Activated CD8-positive, alpha-beta T cell treated with anti-CD3 and anti-CD28 coated beads, Interleukin-2, amount 10 ng/mL, durations not matched to agents 7 days and 5 days (primary cell): ENCODE measurements at places on chromosomes 11 and 22. TPM values are rescaled to one million over a fixed set of nuclear protein-coding genes. Genes with fewer than 3 reads are reported as not detected.
A peak's percentile ranks its signal among the peaks of the same experiment; 100 is the strongest.

CEP126 gene
- total RNA-seq: 0.37 TPM

MUC15 gene
- not detected for total RNA-seq

GRCh38 chr11:78420255-78420764, 2.7 kb upstream of the GAB2 start:
- H3K4me3 ChIP-seq: no peak overlapping the region
- H3K4me1 ChIP-seq: peaks cover 55% of the 10 kb centered on the region
- no peak overlapping the region for H3K27ac ChIP-seq
- peak; percentile 71 for DNase-seq
- peaks cover 4% of the 10 kb centered on the region for H3K36me3 ChIP-seq

DNA sequence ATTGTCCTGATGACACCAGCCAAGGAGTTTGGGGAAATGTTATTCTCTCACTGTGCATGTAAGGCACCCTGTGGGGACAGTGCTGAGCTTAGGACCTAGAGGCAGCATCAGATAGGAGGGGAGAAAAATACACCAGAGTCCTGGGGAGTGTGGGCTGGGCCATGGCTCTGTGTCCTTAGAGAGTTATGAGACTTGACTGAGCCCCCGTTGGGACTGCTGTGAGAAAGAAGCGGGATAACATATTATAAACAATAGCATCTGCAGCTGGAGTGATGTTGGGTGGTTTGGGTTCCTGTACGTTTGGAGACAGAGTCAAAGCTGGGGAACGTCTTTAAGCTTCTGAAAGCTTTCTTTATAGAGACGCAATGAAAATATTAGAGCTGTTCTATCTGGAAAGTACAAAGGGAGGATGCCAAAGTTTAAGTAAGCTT, 90.9 kb upstream of the CRTAM start:
- H3K27ac ChIP-seq: no peak overlapping the region
- peaks cover under 1% of the 10 kb centered on the region for H3K27me3 ChIP-seq
- no peak overlapping the region for H3K4me3 ChIP-seq
- DNase-seq: no peak
- peaks cover 48% of the 10 kb centered on the region for H3K36me3 ChIP-seq
- H3K4me1 ChIP-seq: peaks cover 27% of the 10 kb centered on the region

DNA sequence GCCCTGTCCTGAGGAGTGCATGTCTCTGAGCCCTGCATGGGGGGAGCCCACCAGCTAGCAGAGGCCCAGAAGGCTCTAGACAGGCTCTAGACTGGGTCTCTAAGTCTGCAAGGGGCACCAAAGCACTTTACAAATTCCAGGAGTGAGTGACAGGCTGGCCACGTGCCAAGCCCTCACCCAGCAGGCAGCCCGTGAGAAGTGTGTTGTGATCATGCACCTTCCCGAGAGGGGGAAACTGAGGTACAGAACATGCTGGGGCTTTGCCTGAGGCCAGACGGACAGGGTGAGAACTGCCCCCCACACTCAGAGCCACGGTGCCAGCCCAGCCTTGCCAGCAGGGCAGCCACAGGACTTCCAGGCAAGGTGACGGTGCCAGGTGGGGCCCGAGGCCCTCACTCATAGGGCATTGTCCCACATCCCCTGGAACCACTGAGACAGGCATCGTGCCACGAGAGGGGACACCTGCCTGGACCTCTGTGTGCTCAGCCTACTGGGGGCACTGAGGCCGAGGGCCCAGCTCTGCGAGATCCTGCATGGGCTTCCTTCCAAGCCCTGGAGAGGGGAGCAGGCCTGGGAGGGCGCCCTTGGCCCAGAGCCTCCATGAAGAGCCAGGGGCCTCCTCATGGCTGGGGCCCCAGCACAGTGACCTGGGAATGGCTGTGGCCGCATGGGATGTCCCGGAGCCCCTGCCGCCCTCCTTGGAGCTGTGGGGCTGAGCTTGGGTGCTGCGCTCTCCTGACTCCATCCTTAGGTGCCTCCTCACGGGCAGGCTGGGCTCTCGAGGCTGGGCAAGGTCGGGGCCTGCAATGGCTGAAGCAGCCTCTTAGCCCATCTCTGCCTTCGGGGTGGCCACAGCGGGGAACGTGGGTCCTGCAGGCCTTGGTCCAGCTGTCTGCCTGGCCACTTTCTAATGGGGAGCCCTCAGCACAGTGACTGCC, 121.5 kb downstream of the KCNQ1OT1 start:
- no peaks in the 10 kb centered on the region for H3K36me3 ChIP-seq
- H3K4me3 ChIP-seq: no peak overlapping the region
- no peak for DNase-seq
- H3K4me1 ChIP-seq: no peaks in the 10 kb centered on the region
- H3K27me3 ChIP-seq: no peaks in the 10 kb centered on the region

DNA sequence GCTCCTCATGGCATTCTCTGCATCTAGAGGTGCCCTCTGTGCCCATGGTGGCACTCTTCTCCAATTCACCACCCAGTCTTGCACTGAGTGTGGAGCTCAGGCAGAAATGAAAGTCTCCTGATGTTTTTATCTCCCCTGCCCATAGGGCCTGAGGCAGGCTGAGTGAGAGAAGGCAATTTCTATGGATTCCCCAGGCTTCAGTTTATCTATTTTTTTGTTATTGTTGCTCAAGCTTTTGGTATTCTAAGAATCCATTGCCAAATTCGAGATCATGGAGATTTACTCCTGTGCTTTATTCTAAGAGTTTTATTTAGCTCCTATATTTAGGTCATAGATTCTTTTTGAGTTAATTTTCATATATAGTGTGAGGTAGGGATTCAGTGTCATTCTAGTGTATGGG, 40.7 kb downstream of the TSPAN18 start:
- peaks cover 9% of the 10 kb centered on the region for H3K27me3 ChIP-seq
- H3K36me3 ChIP-seq: no peaks in the 10 kb centered on the region
- no peak for DNase-seq
- no peak overlapping the region for H3K27ac ChIP-seq

- no peak overlapping the region for H3K27ac ChIP-seq
- H3K4me3 ChIP-seq: no peak overlapping the region
- H3K4me1 ChIP-seq: no peaks in the 10 kb centered on the region
- no peaks in the 10 kb centered on the region for H3K36me3 ChIP-seq
- peaks cover 5% of the 10 kb centered on the region for H3K27me3 ChIP-seq
Observed at GRCh38 chr11:8340296-8340695, 76.6 kb upstream of the LMO1 start.

DNA sequence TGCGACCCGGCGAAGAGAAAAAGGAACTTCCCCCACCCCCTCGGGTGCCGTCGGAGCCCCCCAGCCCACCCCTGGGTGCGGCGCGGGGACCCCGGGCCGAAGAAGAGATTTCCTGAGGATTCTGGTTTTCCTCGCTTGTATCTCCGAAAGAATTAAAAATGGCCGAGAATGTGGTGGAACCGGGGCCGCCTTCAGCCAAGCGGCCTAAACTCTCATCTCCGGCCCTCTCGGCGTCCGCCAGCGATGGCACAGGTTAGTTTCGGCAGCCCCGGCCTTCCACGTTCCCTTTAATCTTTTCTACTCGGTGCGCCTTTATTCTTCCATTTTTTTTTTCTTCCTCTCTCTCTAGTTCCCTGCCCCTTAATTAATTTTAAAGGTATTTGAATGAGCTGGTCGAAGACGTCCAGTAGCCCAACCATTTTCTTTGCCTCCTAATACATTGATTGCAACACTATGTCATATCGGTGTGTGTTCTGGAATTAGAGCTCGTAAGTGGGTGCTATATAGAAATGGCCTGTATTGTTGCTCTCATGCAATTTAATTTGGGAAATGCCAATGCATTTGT, 537 bp downstream of the EP300 start:
- DNase-seq: peak; percentile 48
- peaks cover 31% of the 10 kb centered on the region for H3K36me3 ChIP-seq
- no peaks in the 10 kb centered on the region for H3K27me3 ChIP-seq

DNA sequence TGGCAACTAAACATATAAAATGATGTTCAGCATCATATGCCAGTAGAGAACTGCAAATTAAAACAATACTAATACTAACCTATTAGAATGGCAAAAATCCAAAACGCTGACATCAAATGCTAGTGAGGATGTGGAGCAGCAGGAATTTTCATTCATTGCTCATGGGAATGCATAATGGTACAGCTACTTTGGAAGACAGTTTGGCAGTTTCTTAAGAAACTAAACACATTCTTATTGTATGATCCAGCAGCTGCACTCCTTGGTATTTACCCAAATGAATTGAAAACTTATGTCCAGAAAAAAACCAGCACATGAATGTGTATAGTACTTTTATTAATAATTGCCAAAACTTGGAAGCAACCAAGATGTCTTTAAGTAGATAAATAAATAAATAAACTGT, 258.0 kb downstream of the TENM4 start:
- no peaks in the 10 kb centered on the region for H3K27me3 ChIP-seq
- H3K4me3 ChIP-seq: no peak overlapping the region
- no peaks in the 10 kb centered on the region for H3K36me3 ChIP-seq
- no peaks in the 10 kb centered on the region for H3K4me1 ChIP-seq
- DNase-seq: no peak
